Left cardiac atrium (tissue), 4 donors: ENCODE measurements at places on chromosomes 4 and X. TPM values are rescaled to one million over a fixed set of nuclear protein-coding genes. Genes with fewer than 3 reads are reported as not detected.
A peak's percentile ranks its signal among the peaks of the same experiment; 100 is the strongest.

GRCh38 chr4:78121338-78121904, 64.3 kb downstream of the FRAS1 start:
- peak; percentile 58 for DNase-seq

DNA sequence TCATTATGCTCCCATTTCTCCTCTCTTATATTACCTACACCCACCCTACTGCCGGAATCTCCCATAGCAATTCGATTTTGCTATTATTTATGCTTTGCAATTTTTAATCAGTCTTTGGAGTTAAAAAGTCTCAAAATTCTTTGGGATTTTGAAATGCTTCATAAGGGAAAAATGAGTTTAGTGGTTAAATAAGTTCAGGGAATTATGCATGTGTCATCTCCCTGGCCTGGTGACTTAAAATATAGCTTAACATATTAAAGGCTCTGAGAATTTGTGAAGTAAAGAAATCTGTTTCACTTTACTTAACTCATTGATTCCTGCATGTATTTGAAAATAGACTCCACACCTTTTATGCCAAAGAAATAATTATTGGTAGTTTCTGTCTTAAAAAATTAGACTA, 185.1 kb upstream of the DIPK2B start:
- DNase-seq, result no peak

DNA sequence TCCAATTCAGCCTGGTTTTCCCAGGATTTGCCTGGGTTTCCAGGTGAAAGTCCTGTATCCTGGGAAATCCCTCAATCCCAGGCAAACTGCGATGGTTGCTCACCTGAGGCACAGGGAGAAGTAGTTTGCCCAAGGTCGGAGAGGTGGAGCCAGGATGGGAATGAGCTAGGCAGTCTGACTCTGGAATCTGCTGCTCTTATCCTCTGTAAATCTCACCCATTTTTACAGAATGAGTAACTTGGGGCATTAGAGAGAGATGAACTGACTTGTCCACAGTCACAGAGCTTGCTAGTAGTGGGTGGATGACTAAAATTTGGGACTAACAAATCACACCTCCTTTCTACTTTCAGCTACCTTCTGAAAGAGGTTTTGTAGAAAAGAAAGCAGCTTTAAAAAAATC, 9.8 kb upstream of the ARX start:
- DNase-seq, result no peak

- DNase-seq, result no peak
These were observed 82.8 kb upstream of the BOD1L1 start for GRCh38 chr4:13710246-13710885.

- no peak for DNase-seq
These were observed 34.0 kb downstream of the INPP4B start for GRCh38 chr4:142812091-142812490.

- no peak for DNase-seq
These were observed 92.5 kb upstream of the EDA2R start for GRCh38 chrX:66731398-66731797.

- DNase-seq, result no peak
These were observed 38.5 kb downstream of the TMEM156 start for GRCh38 chr4:38993683-38994082.

- DNase-seq, result no peak
These were observed 37.6 kb downstream of the YIPF6 start for GRCh38 chrX:68536429-68536828.

GRCh38 chr4:18419780-18420179, 398.2 kb upstream of the LCORL start:
- DNase-seq, result no peak

DNA sequence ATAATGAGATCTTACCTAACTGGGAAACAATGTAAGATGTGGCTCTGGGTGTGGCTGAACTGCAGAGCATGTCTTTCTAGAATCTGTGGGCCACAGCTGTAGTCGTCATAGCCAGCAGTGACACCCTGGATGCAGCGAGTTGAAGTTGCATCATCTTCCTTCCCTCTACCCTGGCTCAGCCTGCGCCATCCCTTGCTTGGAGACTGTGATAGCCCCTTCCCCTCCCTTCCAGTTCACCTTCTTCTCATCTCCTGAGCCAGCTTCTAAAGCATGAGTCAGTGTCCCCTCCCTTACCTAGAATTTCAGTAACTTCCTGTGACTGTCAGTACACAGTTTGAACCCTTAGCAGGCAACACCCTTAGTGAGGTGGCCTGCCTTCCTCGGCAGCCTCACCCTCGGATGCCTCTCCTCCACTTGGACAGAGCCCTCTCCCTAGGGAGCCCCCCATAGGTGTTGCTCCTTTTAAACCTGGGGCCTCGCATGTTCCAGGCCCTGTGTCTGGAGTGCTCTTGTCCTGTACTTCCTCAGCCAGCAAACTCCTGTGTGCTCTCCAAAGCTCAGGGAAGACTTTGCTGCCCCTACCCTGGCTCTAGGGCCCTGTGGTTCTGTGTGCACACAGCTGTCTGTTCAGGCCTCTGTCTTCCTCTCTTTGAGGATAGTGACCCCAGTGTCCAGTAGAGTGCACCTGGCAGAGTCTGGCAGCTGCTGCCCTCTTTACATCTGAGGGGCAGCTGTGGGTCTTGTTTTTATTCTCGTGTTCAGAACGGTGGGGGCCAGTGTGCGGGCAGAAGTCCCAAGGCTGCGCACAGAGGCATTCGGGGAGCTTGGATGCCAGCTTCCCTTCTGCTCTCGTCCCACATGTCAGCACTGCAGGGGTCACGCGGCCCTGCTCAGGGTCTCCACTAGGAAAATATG, 43.7 kb upstream of the TADA2B start:
- DNase-seq, result no peak

- DNase-seq, result no peak
These were observed 222.3 kb upstream of the BOD1L1 start for GRCh38 chr4:13849778-13850177.

DNA sequence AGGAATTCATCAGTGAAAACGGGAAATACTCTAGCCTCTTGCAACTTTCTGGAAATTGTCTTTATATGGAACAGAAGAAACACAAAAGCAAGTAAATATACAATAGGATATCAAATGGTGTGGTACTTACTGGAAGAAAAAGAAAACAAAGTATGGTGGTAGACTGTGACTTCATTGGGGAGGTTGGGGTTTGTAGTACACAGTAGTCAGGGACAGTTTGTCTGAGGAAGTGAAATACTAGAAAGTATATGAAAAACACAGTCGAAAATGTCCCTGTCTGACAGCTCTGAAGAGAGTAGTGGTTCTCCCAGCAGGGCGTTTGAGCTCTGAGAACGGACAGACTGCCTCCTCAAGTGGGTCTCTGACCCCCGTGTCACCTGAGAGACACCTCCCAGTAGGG, 390.0 kb upstream of the NWD2 start:
- DNase-seq, result no peak

DNA sequence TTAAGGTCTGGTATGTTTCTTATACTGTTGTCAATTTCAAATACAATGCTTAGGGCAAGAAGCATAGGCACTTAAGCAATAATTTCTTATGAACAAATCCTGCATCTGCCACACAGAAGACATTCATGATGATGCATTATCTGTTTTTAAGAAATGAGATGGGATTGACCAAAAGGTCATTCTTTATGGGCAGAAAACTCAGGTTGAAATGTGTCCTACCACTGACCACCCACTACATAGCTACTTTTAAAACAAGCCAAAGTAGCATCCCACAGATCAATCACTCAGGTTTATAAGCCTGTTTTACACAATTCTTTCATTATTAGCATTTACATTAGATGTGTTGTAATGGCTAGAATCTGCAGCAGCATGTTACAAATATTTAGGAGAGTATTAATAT, 617.8 kb downstream of the PCDH7 start:
- DNase-seq, result no peak

DNA sequence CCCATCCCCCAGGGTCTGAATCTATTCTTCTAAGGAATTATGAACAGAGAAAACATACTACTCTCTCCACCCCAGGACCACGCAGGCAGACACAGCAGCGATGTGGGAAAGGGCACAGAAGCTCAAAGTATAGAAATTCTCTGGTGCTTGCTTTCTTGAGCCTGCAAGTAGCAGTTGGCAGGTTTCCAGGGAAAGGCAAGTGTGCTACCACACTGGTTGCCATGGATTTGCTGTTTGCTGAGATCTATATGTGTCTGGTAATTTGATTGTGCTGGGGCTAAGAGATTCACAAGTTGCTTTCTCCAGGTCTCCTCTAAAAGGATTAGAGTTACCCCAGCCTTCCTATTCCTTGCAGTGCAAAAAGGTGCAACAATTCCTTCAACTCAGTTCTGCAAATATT, 83.1 kb downstream of the GUCY2F start:
- DNase-seq, result no peak

DNA sequence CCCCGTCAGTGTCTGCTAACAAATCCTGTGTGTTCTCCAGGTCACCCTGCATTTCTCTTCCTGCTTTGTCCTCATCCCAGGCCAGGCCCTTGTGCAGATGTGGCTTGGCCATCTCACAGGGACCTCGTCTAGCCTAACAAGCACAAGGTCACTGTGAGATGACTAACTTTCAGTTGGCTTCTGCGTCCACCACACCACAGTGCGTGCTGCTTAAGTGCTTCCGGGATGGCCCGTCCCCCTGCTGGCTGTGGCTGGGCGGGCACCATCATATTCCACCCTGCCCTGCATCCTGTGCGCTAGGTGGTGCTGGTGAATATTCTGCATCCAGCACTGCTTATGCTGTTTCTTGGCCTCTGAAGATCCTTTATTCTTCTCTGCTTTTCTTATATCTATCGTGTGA, 33.8 kb downstream of the RBBP7 start:
- DNase-seq, result no peak

GRCh38 chr4:113008716-113009115, 40.7 kb upstream of the ANK2 start:
- no peak for DNase-seq

- no peak for DNase-seq
These were observed 74.4 kb upstream of the NAP1L2 start for GRCh38 chrX:73289039-73289438.

GRCh38 chrX:103631145-103631544, 2.4 kb downstream of the TCEAL1 start:
- no peak for DNase-seq

GRCh38 chr4:82247629-82248028, 126.2 kb downstream of the HNRNPD start:
- DNase-seq, result no peak

DNA sequence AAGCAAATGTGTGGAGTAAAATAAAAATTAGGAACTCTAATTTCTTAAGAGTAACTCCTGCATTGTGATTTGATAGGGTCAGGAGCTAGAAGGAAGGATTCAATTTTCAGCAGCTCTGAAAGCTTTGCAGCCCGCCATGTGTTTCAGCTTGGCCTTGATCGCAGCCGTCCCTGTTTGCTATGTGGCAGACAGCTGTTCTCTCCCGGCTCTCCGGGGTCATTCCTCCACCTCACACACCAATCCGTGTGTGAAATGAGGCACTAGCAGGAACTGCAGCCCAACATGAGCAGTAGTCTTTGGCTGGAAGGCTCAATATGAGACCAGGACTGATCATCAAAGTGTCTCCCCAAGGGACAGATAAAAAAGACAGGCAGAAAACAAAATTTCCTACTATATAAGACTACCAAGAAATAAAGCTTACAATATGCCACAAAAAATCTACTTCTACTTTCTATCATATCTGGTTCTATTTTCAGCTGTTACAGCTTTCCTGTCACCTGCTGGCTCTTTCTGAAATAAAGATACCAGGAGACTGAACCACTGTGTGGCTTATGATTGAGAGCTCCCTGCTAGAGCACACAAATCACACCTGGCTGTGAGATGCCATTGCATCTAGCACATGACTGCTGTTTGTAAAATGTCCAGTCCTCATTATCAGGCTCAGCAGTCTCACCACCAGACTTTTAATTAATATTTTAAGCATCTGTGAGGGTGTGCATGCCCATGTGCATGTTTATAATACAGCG, 44.1 kb upstream of the SEC24B start:
- no peak for DNase-seq

DNA sequence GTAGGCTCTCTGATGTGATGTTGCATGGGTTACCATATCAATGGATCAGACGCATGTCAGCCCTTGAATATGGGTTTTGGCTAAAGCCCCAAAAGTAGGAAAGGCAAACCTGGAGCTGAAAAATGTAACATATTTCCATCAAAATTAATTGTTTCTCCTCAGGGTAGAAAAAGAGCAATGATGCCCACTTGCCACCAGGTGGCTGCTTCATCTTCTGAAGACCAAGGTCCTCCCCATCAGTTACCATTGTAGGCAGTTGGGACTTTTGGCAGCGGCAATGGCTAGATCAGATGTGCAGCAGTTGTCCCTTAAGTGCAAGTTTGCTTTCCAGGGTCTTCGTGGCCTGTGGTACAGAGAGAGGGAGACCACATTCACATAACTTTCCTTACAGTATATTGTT, 118.2 kb downstream of the NAF1 start:
- peak; percentile 24 for DNase-seq

DNA sequence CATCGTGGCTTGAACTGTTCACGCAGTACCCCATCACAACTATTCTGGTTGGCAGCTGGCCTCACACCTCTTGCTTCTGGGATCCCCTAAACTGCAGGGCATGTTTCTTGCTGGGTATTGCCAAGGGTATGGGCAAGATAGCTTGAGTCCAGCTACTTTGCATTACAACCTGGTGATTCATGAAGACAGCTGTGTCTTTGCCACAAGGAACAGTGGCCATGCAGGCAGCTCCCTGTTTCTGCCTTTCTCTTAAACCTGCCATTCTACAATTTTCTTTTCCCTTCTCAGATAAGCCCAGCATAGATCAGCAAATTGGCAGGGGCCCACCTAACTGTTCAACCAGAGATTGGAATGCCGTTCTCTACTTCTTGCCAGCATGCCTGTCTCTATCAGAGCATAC, 42.8 kb downstream of the TENM3 start:
- no peak for DNase-seq

GRCh38 chr4:184344899-184345572, 127.4 kb upstream of the ENPP6 start:
- DNase-seq, result no peak

DNA sequence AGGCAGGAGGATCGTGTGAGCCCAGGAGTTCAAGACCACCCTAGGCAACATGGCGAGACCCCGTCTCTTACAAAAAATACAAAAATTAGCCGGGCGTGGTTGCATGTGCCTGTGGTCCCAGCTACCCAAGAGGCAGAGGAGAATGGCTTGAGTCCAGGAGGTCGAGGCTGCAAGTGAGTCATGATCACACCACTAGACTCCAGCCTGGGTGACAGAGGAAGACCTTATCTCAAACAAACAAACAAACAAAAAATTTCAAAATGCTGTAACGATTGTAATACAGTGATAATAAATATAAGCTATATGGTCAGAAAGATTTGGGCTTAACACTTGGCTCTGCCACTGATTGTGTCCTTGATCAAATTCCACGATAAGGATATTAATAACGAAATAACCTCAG, 24.2 kb downstream of the SLC25A4 start:
- DNase-seq, result no peak

Gene UGT2B15
- not detected for total RNA-seq

Gene TRAPPC11
- 21.6 TPM for total RNA-seq

Gene OTC
- 0.58 TPM for total RNA-seq

Gene AWAT2
- total RNA-seq, result not detected

Gene TBL1X
- total RNA-seq, result 9.4 TPM

Gene ARAP2
- total RNA-seq, result 4.8 TPM

Gene AREG
- 22.8 TPM for total RNA-seq

Gene MTNR1A
- not detected for total RNA-seq

Gene ZMAT1
- 4.1 TPM for total RNA-seq

Gene CCDC120
- total RNA-seq, result 2.7 TPM

Gene TMEM47
- 28.3 TPM for total RNA-seq

Gene CXCL1
- 9.2 TPM for total RNA-seq

Gene VCX3A
- not detected for total RNA-seq

Gene GAGE12J
- not detected for total RNA-seq

Gene H2BW2
- not detected for total RNA-seq
